ENCODE measurements at places on chromosomes 7 and 10.
A peak's percentile ranks its signal among the peaks of the same experiment; 100 is the strongest.

DNA sequence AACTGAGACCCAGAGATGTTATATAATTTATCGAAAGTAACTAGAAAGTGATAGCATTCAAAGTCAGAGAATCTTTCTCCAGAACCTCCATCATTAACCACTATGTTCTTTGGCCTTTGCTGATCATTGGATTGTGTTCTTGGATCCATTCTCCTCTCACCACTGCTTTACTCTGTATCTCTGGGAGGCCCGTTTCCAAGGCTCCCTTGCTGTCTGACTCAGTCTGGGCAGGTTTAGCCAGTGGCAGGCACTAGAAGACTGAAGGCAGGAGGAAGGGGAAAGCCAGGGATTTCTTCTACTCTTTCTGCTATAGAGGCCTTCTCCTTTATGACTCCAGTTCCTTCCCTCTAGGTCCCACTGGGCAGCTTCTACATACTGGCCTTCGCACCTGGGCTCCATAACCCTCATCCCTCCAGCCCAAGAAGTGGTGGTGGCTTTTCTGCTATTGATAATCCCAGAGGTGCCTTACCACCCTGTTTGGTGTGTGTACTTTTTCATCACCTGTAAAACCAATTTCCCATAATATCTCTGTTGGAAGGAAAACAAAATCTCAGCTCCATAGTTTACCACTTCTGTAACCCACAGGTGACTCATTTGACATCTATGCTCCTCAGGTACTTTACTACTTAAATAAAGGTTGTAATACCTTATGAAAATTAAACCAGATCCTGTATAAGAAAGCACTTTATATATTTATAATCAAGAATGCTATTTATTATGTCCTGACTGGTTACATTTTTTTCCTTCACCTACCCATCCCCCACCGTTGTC is 36.0 kb downstream of the BCAP29 start:
- no peak for DNase-seq

DNA sequence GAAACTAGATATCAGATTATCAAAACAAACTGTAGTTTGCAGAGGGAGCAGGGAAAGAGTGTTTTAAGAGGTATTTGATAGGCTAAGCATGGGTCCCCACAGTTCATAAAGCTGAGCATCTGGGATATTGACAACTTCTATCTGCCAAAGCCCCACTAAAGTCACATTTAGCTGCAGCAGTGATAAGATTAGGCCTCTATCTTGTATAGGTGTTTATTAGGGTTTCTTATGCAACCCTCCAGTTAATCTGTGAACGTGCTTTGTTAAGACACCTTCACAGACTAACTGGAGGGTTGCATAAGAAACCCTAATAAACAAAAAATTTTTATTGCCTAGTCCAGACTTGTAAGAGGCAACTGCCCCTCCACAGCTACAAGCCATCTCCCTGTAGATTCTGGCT is 78.0 kb downstream of the CYP51A1 start:
- DNase-seq: no peak

DNA sequence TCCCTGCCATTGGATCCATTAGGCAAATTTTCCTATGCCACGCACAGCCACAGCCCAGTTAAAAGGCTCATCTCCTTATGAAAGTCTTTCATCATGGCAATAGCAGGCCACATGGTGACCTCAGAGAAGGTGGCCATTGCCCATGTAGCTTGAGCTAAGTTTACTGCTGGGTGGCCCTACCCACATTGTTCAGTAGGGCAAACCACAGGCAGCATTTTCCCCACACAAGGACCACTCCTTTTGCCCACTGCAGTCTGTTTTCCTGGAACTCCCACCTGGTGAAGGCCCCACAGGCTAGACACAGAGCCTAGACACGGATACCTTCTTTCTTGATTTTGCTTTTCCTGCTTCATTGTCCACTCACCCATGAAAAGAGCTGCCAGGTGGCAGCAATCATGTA is 101.5 kb upstream of the NPVF start:
- DNase-seq: no peak

GRCh38 chr7:18796216-18796615 is 300.7 kb downstream of the HDAC9 start:
- no peak for DNase-seq

GRCh38 chr7:50812841-50813475 is 30.3 kb upstream of the GRB10 start:
- peak; percentile 77 for DNase-seq

GRCh38 chr7:32524631-32525030 is 29.3 kb downstream of the AVL9 start:
- DNase-seq: no peak

DNA sequence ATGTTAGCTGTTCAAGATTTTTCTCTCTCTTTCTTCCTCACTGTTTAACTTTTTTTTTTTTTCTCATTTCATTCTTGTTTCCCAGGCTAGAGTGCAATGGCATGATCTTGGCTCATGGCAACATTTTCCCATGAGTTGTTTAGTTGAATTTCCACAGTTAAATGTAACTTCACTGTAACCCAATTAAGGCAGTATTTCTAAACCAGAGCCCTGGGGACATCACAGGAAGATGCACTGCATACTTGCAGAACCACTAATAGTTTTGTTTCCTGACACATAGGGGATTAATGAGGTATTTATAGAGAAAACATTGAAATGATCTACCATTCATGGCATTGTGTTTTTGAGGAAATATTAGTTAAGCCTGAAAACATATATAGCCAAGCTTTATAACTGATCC is 795.6 kb upstream of the GHITM start:
- DNase-seq: peak; percentile 29

GRCh38 chr10:77400033-77400432 is 237.6 kb downstream of the KCNMA1 start:
- DNase-seq: no peak

DNA sequence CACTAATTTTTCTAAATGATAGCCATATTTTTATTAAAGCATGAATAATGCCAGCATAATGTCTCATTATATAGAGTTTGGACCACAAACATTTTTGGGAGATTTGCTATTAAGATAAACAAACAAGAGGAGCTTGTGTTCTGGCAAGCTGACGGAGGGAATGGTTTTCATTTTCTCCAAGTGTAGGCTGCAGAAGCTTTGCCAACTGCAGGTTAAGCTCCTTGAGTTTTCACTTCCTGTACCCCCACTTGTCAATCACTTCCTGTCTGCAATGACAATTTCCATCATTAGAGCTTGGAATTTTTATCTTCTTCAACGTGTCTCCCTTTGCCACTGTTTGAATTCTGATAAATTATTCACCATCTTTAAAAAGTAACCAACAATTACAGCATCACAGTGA is 13.4 kb downstream of the EBF3 start:
- DNase-seq: no peak

DNA sequence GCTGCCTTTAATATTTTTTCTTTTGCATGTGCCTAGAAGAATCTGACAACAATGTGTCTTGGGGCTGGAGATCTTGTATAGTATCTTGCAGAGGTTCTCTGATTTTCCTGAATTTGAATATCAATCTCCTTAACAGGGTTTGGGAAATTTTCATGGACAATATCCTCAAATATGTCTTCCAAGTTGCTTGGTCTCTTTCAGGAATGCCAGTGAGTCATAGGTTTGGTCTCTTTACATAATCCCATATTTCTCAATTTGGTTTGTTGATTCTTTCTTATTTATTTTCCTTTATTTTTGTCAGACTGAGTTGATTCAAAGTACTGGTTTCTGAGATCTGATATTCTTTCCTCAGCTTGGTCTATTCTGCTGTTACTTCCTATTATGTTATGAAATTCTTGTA is 208.7 kb upstream of the GLI3 start:
- DNase-seq: peak; percentile 39

- DNase-seq: peak; percentile 91
Observed at GRCh38 chr10:59382831-59383295, 20.5 kb upstream of the FAM13C start.

DNA sequence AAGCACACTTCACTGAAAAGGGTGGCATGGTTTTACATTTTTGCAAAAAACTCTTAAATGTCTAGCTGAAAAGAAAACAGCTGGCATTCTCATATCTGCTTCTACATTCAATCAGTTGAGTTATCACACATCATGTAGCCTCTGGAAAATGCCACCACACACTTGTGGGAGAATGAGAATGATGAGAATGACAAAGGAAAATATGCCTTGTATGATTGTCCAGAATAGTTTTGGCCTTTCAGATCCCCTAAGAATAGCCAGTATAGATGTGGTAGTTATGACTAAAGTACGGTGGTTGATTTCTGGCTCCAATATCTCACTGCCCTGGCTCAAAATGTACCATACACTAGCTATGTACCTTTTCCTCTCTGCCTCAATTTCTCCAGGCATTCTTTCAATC is 30.2 kb upstream of the FRMD4A start:
- DNase-seq: peak; percentile 34

DNA sequence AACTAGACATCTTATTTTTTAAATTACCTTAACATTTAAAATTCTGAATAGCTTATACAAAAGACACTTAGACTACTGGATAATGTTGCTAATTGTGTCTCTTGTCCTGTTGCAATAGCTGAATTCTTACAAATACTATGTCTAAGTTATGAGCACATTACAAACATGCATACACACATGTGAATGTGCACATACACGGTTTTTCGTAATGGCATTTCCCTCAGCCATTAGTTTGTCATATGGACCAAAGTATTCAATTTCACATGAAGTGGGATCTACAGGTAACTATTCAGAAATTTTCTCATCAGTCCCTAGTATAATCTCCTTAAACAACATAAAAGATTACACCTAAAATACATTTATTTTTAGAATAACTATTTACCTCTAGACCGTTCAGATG is 178.6 kb upstream of the BET1 start:
- DNase-seq: no peak

DNA sequence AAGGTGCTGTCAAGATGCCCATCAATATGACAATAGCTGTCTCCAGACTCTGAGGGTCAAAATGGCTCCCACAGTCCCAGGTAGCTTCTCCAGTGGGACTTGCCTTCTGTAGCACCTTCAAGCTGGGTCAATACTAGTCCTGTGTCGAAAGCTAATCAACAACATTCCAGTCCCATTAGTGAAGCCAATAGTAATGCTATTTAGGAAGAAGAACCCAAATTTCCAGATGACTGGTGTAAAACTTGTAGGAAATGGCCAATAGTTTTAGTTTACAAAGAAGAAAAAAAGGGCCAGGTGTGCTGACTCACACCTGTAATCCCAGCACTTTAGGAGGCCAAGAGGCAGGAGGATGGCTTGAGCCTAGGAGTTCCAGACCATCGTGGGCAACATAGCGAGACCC is 2.0 kb upstream of the SPOCK2 start:
- DNase-seq: no peak

DNA sequence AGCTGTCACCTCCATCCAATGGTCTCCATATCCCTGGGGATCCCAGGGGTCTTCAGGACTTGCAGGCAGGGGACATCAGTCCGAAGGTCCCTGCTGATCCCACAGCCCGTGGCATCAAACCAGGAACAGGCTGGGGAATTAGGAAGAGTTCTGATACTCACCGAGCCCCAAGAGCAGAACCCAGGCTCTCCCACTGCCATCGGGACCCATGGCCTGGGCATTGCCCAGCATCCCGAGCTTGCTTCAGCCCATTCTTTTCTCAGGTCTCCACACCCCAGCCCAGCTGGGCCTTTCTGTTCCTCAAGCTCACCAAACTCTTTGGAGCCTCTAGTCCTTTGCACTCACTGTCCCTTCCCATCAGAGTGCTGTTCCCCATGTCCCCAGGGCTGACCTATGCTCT is 280.9 kb downstream of the GRID1 start:
- DNase-seq: no peak

DNA sequence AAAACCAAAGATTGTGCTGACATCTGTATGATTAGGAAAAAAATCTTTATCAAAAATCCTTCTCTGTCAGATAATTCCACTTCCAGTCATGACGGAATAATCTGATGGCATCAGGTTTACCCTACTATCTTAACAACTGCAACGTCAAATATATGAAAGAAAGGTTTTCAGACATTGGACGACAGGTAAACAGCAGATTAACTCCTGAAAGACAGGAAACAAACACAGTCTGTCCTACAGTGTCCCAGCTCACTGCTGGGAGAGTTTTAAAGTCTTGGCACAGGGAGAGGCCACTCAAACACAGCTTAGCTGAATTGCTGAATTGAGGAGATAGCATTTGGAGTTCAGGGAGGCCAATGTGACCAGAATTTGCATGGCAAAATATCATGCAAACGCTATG is 186.3 kb upstream of the KCTD7 start:
- no peak for DNase-seq

DNA sequence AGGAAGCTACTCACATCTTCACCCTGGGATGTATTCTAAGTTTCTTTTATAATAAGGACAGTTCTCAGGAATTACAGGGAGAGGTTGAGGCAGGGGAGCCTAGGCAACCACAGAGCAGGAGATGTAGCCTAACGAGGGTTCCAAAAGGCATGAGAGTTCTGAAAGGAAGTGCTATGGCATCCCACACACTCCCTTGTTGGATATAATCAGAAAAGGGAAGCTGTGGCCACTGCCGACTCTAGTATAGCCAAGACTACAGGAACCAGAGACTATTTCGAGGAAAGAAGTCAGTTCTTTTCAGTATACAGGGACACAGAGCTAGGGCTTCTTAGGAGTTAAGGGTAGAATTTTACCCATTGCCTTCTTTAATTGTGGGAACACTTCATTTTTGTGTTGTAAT is 11.0 kb downstream of the PRR15 start:
- no peak for DNase-seq

GRCh38 chr7:32147546-32148268 is 77.5 kb upstream of the PDE1C start:
- DNase-seq: no peak

DNA sequence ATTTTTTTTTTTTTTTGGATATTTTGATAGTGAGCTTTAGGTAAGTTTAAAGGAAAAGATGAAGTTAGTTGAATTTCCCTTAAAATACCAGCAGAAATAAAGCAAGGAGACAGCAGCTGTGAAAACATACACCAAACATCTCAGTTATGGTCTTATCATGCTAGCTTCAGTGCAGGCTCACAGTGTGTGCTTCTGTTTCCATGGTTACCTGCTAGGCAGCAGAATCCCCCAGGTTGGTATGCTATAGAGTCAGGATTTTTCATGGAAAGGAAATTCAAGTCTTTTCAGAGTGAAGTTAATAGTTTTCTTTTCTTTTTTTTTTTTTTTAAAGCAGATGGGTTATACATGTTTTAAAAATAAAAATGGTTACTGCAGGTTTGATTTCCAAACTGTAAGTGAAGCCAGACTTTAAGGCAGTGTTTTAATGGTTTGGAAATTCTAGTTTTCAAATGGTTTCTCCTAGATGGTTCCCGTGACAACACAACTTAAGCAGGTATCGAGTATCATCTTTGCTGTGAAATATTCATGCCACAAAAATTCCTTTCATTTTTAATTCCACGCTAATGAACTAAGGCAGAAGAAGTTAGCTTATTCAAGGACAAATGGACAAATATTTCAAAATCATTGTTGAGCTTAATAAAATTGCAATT is 230.9 kb downstream of the BICC1 start:
- no peak for DNase-seq

- DNase-seq: peak; percentile 36
Observed at GRCh38 chr10:9209105-9209798, 1154.8 kb downstream of the GATA3 start.

GRCh38 chr10:82245906-82246560 is 371.0 kb downstream of the NRG3 start:
- DNase-seq: no peak

GRCh38 chr10:8998751-8999150 is 944.3 kb downstream of the GATA3 start:
- peak; percentile 10 for DNase-seq
